ENCODE measurements at places on chromosomes 3 and 15.

DNA sequence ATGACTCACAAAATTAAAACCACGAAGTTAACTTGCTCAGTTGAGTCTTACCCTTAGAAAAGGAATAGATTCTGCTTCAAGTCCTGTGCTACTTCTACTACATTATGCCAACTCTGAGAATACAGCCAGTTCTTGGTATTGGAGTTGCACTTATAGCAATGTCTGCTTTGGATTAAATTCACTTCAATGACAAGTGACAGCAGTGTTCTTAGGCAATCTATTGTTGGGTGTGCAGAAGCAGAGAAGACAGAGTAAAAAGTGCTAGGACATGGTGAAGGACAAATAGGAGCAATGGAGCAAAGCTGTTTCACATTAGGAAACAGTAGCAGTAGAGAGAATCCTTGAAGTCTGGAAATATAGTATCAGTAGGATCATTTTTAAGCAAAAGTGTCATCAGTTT lies 713.1 kb downstream of the SI start:
- no peak for DNase-seq

GRCh38 chr3:147358144-147358992 lies 48.0 kb downstream of the ZIC4 start:
- no peak for DNase-seq

DNA sequence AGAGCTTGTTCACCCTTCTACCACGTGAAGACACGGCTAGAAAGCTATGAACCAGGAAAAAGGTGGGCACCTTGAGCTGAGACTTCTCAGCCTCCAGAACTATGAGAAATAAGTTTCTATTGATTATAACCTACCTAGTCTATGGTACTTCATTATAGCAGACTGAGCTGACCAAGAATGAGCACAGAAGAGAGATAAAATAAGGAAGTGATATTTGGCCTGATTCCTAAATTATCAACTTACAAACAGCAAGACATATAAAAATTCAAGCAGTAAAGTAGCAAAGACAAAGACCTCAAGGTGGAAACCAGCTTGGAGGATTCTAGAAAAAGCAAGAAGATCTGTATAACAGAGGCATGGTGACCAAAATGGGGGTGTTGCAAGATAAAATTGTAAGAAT lies 63.9 kb upstream of the OSTN start:
- no peak for DNase-seq

- no peak for DNase-seq
Measured at GRCh38 chr3:99625237-99625622, 13.2 kb upstream of the COL8A1 start.

DNA sequence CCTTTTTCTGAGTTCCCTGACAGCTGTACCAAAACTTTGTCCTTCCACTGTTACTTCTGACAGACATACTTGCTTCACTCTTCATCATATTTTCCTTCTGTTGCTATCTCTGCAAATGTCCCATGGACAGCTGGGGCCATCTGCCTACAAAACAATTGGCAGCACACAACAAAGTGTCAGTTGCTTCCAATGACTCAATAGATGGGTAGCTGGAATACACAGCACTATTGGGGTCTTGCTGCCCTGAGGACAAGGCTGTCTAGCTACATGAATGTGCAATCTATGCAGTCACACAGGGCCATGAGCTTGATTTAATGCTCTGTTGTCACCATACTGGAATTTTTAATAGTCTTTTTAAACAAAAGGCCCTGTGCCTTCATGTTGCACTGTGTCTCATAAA lies 192.8 kb downstream of the DTWD1 start:
- DNase-seq, result no peak

GRCh38 chr3:113828600-113828999 lies 10.0 kb upstream of the GRAMD1C start:
- DNase-seq, result no peak
